ENCODE measurements at places on chromosomes 13 and 19.

GRCh38 chr13:31638577-31638976, 100.7 kb upstream of the RXFP2 start:
- no peak for DNase-seq

- DNase-seq = no peak
Measured at GRCh38 chr13:75554464-75554863, 4.9 kb downstream of the UCHL3 start.

DNA sequence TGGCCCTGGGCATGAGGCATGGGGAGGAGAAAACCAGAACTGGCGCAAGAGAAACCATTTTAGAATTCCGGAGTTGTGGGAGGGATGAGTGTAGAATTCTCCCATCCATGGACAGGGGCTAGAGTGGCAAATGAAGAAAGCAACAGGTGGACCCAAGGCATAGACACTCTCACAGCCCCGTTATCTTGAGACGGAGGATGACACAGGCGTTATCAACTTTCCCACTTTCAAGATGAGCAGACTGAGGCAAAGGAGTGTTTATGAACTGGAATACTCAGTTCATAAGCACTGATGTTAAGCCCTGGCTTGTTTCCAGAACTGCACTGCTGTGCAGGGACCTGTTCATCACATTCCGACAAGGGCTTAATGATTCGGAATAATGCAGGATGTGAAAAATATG, 1.1 kb upstream of the GTF3A start:
- no peak for DNase-seq

- no peak for DNase-seq
Measured at GRCh38 chr19:7507884-7508283, 8.0 kb upstream of the ZNF358 start.

DNA sequence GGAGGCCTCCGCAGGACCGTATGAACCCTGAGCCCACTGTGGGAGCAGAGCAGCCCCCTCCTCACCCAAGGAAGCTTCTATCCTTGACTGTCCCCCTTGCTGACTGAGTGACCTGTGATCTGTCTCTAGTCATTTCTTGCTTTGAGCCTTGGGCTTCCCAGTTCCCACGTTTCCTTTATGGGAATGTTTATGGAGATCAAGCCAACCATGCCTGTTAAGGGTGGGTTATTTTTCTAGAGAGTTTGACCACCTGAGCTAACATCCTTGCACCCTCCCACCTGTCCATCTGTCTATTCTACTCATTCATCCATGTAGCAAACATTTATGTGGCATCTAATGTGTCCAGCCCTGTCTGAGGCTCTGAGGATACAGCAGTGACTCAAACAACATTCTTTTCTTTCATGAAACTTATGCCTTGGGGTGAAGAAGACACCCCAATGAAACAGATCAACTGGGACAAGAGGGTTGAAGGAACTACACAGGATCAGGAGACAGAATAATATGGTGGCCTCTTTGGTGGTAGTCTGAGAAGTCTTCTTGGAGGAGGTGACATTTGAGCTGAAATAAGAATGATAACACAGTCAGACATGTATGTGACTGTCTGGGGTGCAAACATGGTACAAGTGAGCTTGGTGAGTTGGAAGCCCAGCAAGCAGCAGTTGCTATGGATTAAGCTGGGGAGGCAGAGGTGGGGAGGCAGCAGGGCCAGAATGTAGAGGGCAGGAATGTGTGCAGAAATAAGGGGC, 30.5 kb downstream of the CERS4 start:
- no peak for DNase-seq

DNA sequence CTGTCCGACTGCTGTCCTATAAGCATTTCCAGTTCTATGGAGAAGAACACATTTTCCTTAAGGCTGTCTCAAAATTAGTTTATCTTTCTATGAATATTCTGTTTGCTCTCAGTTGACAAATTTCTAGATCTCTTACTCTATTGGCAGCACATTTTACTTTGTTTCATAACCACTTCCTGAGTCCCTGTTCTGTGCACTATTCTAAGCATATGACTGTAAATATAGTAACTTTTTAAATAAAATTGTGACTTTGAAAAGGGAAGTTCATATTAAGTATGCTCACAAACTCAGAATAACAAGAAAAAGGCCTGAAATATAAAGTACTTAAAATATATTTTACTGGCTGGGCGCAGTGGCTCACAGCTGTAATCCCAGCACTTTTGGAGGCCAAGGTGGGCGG, 56.5 kb upstream of the HTR2A start:
- DNase-seq = no peak

DNA sequence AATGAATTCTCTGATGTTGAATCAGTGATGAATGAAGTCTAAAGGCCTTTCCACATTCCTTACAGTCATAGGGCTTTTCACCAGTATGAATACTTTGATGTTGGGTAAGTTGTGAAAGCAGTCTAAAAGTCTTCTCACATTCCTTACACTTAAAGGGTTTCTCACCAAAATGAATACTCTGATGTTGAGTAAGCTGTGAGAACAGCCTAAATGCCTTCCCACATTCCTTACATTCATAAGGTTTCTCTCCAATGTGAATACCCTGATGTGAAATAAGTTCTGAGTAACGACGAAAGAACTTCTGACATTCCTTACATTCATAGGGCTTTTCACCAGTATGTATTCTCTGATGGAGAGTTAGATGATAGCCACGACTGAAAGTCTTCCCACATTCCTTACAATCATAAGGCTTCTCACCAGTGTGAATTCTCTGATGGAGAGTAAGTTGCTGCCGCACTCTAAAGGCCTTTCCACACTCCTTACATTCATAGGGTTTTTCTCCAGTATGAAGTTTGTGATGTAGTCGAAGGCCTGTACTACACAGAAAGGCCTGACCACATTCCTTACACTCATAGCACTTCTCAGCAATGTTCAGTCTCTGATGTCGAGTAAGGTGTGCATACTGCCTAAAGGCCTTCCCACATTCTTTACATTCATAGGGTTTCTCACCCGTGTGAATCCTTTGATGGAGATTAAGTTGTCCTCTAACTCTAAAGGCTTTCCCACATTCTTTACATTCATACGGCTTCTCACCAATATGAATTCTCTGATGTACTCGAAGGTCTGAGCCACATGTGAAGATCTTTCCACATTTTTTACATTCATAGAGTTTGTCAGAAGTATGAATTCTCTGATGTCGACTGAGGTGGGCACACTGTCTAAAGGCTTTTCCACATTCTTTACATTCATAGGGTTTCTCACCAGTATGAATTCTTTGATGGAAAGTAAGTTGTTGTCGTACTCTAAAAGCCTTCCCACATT, 19.9 kb downstream of the ZFP30 start:
- DNase-seq = no peak

- no peak for DNase-seq
Measured at GRCh38 chr19:6067975-6068374, 42.3 kb downstream of the RFX2 start.

GRCh38 chr13:44818428-44818827, 170.8 kb downstream of the NUFIP1 start:
- DNase-seq = no peak

GRCh38 chr13:67935626-67936025, 705.5 kb upstream of the PCDH9 start:
- DNase-seq = no peak

DNA sequence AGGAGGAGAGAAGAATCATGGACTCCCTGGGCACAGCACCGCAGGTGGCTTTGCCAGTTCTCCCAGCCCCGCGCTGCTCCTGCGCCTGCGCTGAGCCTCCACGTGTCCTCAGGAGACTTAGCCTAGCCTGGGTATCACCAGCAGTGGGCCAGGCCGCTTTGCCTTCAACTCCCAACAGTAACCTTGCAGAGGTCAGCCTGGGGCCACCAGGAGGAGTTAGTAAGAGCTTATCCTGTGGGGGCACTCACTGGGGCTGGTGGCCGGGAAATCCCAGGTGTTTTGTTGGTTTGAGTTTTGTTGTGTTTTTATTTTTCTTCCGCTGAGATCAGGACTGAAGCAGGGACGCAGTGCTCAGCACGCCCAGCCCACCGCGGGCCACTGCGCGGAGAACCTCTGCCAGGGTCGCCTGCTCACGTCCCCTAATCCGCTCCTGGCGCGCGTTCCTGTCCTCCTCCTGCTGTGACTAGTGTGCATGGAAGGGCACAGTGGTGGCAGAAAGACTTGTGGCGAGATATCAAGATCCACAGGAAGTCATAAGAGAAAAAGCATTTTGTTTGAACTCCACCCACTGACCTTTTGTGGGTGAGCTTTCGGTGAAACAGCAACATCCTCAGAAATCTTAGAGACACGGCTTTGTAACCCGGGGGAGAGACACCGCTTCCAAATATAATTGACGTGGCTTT, 207.4 kb upstream of the RFC3 start:
- no peak for DNase-seq

GRCh38 chr13:76667551-76667950, 218.7 kb downstream of the KCTD12 start:
- DNase-seq = no peak

GRCh38 chr13:52070929-52071523, 46.5 kb downstream of the UTP14C start:
- no peak for DNase-seq

GRCh38 chr13:52651897-52652195, 790 bp upstream of the SUGT1 start:
- DNase-seq = no peak

DNA sequence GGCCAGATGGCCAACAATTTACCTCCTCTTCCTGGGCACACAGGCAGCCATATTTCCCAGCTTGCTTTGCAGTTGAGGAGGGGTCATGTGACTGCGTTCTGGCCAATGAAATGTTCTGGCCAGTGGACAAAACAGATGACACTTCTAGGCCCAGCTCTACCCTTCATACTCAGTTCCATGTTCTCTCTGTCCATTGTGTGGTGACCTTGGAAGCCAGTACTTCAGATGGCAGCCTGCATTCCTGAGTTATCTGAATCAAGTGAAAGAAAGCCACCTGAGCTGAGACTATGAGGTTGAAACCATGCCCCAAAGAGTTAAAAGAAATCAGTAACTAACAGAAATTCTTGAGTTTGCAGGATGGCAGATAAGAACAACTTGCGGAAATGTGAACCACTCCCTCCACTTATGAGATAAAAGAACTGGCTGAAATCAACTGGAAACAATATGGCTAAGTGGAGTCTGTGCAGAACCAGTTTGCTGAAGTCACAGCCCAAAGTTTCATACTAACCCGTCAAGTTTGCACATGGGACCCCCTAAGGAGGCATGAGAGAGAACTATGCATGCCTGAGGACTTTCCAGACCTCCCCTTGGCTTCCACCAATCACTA, 8.1 kb downstream of the FAM187B start:
- DNase-seq = no peak

DNA sequence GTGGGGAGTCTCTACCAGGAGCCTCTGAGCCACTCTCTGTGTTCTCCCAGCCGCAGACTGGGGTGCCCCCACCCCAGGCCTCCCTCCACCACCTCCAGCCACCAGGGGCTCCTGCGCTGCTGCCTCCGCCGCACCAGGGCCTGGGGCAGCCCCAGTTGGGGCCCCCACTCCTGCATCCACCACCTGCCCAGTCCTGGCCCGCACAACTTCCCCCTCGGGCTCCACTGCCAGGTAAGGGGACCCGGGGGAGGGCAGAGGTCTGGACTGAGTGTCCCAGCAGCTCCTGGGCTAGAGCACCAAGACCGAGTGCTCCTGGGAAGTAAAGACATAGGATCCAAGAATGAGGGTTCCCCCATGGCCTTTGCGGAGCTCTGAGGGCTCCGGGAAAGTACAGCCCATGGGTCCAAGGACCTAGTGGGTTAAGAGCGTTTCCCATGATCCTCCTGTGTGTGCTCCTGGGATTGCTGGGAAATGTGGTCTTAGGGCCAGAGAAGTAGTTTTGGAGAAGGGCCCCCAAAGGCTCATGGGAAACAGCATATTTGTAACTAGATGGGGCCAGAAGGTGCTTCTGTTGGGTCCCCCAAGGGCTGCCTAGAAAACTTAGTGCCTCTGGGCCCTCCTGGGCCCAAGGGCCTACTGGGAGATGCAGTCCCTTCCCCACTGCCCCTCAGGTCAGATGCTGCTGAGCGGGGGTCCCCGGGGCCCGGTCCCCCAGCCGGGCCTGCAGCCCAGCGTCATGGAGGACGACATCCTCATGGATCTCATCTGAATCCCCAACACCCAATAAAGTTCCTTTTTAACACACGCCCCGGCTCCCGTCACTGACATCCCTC, 14.6 kb upstream of the PTOV1 start:
- DNase-seq = no peak

DNA sequence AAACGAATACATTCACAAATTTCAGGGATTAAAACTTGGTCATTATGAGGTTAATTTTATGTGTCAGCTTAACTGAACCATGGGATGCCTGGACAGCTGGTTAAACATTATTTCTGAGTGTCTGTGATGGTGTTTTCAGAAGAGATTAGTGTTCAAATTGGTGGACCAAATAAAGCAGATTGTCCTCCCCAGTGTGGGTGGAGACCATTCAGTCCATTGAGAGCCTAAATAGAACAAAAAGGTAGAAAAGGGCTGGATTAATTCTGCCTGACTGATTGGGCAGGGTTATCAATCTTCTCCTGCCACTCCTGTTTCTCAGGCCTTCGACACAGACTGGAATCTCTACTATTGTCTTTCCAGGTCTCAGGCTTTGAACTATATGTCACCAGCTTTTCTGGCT, 203.8 kb upstream of the SLITRK6 start:
- DNase-seq = no peak

DNA sequence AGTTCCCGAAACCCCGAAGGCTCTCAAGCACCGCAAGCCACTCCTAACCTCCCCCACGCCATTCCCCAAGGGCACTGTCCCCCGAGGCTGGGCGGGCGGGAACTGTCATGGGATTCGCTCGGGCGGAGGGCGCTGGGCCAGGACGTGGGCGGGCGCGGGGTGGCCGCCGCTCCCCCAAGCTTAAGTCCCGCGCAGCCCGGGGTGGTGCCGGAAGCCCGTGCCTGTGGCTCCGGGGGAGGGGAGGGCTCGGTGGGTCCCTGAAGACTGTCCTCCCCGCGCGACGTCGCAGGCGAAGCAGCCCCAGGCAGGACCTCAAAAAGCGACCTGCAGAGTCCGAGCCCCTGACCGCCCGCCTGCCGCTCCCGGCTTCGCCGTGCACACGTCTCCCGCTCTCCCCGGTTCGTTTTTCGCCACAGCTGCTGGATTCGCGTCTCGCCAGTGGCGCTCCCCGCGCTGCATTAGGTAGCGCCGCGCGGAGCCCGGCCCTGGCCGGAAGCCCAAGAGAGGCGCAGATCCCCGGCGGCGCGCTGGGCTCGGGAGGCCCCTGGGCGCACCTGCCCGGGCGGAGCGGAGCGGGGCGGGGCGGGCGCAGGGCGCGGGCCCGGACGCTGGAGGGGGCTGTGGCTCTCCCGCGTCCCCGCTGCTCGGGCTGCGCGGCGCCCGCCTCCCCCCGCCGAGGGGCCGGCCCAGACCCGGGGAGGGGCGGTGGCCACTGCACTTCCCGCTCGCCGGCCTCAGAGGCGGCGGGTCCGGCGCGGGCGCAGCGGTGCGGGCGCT, at the start of gene FARP1:
FARP1 (plus strand) TSS at position 715 of the 777 bp plus-strand sequence. CDS start 70,149 bp downstream, outside the sequence.
- no peak for DNase-seq
